ENCODE measurements at places on chromosomes 3 and 15.

DNA sequence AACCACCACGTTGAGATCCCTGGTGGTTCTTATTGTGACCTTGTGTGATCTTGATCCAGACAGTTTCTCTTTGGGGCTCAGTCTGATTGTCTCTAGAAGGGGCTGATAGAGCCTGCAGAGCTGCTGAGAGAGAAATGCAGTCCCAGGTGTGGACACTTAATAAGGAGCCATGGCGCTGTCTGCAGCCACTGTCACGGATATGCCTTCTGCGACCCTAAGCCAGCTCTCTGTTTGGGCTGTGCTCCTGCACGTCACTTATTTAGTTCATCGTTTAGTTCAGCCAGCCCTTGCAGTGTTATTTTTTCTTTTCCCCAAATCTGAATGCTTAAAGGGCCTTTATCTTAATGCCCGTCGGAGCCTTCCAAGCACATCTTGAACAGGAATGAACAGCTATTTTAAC, 12.0 kb downstream of the SLC6A1 start:
- no peak for DNase-seq

- no peak for DNase-seq
Observed at GRCh38 chr3:157953565-157953964, 152.7 kb downstream of the SHOX2 start.

DNA sequence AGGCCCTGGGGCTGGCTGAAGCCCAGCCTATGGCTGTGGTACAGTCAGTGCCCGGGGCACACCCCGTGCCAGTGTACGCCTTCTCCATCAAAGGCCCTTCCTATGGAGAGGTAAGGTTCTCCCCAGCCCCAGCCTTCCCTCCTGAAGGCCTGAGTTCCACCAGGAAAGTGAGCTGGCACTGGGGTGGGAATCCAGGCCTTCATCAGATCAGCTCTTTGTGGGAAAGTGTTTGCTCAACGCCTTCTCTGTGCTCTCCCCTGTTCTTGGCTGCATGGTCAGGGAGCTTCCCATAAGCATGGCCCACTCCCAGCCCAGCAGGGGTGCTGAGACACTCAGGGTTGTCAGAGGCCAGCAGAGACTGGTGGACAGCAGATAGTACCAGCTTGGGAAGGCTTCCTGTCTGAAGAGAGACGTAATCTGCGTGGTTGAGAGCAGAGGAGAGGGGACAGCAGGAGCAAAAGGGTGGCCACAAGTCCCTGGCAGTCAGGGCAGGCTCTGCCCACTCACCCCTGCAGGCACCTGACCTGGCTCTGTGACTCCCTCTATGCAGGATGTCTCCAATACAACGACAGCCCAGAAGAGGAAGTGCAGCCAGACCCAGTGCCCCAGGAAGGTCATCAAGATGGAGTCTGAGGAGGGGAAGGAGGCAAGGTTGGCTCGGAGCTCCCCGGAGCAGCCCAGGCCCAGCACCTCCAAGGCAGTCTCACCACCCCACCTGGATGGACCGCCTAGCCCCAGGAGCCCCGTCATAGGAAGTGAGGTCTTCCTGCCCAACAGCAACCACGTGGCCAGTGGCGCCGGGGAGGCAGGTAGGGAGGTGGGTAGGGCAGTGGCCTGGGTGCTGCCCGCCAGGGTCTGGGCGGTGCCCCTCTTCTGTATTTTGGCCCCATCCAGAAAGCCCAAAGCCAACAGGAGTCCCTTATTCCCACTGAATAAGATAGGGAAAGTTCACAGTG, 38.4 kb downstream of the PML start:
- no peak for DNase-seq

DNA sequence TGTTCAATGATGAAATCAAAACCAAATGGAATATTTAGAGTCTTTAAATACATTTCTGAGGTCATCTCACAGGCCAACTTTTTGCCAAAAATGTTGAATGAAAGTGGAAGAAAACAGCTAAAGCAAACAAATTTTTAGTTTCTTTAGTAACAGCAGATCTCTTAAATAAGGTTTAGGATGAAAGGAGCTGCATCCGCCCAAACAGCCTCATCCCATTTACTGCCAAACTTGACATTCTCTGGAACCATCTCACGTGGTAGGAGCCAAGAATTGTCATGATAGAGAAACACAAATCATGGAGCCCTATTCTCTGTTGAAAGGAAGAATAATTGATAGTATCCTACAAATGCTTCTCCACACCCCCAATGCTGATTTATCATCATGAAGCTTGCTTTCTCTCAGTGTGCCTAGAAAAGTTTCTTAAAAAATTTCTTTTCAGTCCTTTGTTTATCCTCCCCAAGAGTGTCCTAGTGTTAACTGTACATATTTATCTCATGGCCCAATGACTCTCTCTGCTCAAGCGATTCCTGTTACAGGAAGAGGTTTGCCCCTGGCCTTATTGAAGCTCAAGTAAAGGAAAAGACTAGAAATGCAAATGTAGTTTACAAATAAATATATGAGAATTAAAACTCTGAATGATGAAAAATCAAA, 23.4 kb downstream of the SLC9A9 start:
- DNase-seq, result no peak

DNA sequence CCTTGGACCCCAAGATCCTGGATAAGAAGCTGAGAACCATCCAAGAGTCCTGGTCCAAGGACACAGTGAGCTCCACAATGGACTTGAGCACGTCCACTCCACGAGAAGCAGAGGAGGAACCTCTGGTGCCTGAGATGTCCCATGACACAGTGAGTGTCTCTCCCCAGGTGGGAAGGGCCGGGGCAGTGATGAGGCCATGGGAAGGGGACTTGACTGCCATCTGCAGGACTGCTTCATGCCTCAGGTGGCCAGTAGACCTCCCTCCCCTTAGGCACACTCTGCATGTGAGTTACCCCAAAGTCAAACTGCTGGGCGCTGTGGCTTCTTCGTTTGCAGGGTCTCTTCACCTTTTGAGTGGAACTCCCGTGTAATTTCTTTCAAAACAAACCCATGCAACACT, 59.7 kb downstream of the CCDC33 start:
- no peak for DNase-seq

- DNase-seq, result no peak
Observed at GRCh38 chr15:100042558-100042957, 299.2 kb downstream of the ADAMTS17 start.

DNA sequence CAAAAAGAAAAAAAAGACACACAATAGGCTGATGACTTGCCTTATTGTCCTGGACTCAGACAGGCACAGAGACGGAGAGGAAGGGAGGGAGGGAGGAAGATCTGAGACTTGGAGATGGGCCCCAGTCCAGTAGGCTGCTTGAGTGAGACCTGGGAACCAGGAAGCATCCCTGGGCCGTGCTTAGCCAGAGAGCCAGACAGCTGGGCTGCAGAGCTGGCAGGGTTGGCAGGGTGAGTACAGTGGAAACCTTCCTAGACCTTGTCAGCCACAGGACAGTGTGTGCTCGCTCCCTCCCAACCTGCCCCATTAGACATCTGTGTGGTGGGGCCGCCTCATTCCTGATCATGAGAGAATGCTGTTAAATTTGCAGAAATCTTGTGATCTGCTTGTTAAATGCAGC, 107.9 kb upstream of the ALDH1A3 start:
- no peak for DNase-seq

GRCh38 chr15:82140886-82141285, 95.1 kb upstream of the MEX3B start:
- no peak for DNase-seq

- no peak for DNase-seq
Observed at GRCh38 chr3:43858294-43858701, 167.6 kb downstream of the ABHD5 start.

DNA sequence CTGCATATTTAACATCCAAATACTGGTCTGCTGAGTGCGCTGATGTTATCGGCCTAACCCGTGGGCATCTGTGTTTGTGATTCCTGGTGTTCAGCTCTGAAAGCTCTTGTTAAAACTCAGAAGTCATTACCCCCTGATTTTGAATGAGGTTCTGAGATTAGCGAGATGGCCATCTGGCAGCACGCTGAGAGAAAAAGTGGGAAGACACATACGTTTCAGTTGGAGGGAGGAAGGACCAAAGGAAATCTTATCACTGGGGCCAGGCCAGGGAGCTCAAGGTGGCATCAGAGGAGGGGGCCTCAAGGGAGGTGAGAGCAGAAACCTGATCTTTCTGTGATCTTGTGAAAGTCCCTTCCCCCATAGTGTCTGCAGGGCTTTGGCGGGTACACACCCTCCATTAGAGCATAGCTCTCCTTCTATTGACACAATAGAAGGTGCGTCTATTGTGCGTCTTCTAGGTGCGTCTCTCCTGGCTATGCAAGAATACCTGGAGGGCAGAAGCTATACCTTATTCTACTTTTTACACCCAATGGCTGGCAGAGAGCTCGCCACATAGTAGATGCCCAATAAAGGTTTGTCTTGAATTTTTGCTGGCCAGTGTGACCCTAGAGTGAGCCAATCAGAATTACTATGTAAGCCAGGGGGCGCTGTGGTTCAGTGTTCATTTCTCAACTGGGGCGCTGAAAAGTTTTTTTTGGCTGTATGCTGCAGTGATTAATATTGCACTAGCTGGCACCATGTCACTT, 182.4 kb downstream of the SHQ1 start:
- no peak for DNase-seq

DNA sequence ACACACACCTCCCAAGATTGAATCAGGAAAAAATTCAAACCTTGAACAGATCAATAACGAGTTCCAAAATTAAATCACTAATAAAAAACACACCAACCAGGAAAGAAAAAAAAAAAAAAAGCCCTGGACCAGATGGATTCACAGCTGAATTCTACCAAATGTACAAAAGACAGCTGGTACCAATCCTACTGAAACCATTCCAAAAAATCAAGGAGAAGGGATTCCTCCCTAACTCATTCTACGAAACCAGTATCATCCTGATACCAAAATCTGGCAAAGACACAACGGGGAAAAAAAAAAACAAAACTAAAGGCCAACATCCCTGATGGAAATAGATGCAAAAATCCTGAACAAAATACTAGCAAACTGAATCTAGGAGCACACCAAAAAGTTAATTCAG, 54.4 kb upstream of the SLC12A8 start:
- DNase-seq, result no peak

DNA sequence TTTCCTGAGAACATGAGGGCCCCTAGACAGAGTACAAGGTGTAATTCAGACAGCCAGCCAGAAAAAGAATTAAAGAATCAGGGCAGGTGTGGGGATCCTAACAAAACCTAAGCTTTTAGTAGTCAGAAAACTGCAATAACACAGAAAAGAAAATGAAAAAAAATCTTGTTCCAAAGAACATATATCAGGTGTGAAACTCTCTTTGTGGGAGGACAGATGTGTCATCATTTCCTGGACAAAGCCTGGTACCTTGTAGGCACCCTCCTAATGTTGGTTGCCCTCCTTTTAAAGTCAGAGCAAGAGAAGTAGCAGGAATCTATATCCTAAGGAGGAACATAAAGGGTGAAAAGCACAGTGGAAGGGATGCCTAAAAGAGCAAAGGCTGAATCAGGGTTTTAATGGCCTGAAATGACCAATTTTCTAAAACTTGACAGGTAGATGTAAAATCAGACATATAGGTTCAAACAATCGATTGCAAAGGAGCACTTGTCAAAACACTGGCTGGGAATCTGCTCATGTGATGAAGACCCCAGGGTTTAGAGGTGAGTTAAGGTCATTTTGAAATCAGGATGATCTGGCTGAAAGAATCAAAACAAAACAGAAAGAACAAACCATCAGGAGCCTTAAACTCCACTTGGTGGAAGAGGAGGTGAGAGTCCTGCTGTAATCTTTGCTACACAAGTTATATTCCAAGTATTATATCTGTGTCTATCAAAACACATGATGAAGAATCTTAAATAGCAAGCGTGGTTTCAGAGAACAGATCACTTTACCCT, 54.9 kb downstream of the TGFBR2 start:
- DNase-seq, result no peak

- no peak for DNase-seq
Observed at GRCh38 chr3:69096299-69096698, 11.6 kb downstream of the ARL6IP5 start.

GRCh38 chr3:44050101-44050500, 191.6 kb upstream of the TOPAZ1 start:
- DNase-seq, result no peak

DNA sequence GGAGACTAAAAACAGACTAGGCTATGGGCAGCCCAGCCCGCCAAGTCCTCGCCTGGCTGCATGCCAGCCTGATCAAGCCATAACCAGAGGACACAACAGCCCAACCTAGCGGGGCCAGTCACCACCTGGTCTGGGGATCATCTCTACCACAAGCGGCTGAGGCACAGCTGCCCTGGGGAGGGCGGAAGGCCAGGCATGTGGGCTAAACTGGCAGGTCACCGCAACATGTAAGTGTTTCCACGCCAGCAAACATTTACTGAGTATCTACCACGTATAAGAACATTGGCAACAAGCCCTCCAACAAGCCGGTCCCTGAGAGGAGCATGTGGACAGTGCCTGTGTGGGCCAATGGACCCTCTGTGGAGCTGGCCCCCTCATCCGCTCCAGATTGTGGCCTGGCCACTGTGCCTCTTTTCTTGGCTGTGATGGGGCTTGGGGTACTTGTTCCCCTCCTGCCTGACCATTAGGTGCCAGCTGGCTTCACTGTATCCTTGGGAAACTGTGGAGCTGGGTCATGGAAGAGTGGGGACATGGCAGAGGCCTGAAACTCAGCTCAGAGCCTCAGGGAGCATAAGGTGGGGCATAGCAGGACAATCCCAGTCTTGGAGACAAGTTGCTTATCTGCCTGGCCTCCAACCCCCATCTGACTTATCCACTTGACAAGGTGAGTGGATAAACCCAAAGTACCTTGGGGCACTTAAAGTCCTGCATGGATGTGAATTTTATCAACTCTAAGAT, 9.0 kb downstream of the UBXN7 start:
- no peak for DNase-seq

DNA sequence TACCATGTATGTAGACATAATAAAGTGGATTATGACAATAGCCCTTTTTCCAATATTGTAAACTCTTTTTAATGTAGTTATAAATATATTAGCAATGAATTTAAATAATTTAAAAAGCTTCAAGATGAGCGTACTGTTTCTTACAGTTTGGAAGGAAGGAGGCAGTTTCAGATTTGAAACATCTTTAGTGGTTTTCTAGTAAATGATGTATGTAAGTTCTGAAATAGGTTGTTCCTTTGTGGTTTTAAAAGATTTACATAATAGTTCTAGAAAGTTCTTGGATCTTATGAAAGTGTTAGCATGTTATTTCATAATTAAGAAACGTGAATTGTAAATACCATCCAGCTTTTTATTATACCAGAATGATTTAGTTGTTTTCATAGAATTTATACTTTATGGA, 16.0 kb downstream of the DNAJC19 start:
- no peak for DNase-seq

DNA sequence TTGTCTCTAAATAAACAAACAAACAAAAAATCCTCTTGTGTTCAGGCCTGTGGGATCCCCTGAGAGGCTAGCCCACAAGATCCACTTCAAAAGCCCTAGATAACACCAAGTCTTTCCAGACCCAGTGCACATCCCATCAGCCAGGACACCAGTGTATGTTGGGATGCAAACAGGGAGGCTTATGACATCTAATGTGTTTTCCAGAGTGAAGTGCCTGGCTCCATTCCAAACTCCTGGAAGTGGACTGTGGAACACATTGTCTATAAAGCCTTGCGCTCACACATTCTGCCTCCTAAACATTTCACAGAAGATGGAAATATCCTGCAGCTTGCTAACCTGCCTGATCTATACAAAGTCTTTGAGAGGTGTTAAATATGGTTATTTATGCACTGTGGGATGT, 57.0 kb downstream of the MLH1 start:
- DNase-seq, result no peak

- DNase-seq, result no peak
Observed at GRCh38 chr15:77599899-77600298, 32.8 kb downstream of the LINGO1 start.

- no peak for DNase-seq
Observed at GRCh38 chr15:71853543-71853942, 43.2 kb downstream of the NR2E3 start.

GRCh38 chr3:115648559-115648958, 25.2 kb downstream of the GAP43 start:
- DNase-seq, result no peak

Data from non-pigmented ciliary epithelial cell (primary cell).